ENCODE measurements at places on chromosomes 5 and 9.

DNA sequence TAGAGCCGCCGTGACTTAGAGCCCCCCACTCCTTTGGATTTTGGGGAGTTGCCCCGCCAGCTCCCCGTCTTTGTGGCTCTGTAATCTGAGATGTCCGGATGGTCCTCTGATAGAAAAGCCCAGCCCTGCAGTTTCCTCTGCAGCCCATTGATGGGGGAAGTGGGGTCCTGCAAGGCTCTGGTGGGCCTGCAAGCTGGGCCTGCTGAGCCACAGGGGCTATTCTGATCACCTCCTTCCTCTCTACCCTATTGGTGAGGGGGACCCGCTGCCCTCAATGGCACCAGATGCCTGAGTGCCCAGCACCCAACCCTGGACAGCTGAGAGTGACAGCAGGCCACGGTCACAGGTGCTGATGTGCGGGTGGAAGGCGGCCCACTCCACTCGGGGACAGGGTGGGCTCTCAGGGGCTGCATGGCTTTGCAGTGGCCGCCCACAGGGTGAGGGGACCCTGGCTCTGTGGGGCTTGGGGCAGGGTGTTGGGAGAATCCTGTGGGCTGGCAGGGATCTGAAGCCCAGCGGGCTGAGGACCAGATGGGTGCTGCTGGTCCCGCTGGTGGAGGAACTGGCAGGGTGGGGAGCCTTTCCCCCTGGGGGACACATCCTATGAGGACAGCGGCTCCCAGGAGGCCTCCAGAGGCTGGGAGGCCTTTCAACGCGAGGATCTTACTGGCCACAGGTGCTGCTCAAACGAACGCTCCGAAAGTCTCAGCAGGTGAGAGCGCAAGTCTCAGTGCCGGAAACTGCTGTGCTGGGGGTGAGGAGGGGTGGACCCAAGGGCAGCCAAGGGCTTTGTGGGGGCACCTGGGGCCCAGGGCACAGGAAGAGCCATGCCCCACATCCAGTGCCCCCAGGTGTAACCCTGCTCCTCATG lies 30.0 kb upstream of the LPCAT1 start:
- DNase-seq = no peak

DNA sequence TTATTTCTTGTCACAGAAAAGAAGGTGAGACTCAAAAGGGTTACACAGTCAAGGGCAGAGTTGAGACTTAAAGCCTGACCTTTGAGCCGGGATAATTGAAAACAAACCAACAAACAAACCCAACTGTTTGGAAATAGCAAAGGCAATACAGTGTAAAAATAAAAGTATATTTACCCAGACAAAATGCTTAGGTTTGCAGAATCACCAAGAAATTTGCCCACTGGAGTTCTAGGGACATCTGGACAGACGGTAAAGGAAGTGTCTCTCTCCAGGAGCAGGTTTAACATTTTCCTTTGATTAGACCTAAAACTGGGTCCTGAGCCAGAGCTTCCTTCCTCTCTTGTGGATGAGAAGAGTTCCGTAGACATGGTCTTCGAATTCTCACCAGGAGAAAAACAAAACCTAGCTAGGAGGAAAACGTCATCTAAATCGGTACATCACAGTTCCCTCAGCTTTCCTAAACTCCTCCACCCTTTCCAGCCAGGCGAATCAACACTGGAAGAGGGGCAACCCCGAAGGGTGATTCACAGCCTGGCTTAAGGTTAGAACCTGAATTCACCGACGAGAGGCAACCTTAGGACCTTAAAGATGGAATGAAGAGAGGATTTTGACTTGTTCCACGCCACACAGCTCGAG lies 673 bp downstream of the CDC25C start:
- no peak for DNase-seq

- DNase-seq = peak; percentile 78
Measured at GRCh38 chr5:123119334-123119986, 30.4 kb downstream of the PRDM6 start.

GRCh38 chr9:2872250-2872930 lies 28.5 kb upstream of the PUM3 start:
- DNase-seq = peak; percentile 33

- no peak for DNase-seq
Measured at GRCh38 chr9:123176949-123177348, 91.4 kb downstream of the STRBP start.

GRCh38 chr9:13967438-13967837 lies 346.5 kb downstream of the NFIB start:
- DNase-seq = no peak

DNA sequence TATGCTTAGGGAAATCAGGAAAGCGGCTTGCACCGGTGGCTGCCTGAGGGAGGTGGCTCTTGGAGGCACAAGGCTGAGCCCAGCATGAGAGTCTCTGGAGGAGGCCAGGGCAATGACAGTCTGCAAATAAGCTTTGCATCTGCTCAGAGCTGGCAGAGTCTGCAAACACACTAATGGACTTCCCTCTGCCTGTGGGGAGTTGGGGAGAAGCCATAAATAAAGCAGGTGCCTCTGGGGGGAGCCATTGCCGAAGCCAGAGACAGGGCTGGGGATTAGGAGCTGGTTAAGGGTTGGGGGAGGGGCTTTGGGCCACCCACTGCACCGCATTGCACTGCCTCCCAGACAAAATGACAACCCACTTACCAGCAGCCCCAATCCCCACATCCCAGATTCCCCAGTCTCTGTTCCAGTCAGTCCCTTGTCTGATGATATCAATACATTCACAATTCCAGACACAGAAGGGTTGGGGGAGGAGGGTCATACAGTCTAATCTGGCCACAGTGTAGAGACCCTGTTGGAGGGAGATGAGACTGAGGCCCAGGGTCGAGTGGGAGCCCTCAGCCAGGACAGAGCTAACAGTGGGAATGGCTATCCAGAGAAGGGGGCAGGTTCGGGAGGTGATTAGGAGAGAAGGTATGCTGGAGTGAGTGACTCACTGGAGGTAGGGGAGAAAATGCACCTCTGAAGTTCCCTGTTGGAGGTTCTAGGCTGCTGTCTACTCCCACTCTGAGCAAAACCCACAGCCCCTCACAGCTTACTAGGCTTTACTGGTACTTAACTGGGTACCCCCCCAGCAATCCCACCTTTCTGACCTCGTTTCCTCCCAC lies 53.7 kb downstream of the PAX5 start:
- DNase-seq = no peak

DNA sequence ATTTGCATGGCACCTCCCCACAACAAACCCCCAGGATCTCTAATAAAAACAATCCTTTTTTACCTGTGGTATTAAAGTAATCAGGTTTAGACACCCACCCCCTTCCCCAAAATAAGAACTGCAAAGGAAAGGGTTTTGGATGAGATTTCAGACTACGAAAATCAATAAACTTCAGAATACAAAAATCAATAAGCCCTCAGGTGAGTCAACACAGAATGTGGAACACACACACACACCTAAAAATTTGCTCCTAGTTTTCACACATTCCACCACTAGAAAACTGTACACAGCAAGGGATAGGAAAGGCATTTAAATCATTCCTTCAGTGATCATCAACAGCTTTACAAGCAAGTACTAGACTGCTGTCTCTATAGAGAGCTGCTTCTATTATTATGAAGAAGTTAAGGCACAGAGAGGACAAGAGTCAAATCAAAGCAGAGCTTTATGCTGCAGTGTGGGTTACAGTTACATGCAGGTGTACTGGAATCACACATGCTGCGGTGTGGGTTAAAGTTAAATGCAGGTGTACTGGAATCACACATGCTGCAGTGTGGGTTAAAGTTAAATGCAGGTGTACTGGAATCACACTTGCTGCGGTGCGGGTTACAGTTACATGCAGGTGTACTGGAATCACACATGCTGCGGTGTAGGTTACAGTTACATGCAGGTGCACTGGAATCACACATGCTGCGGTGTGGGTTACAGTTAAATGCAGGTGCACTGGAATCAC lies 36.3 kb downstream of the PFDN1 start:
- no peak for DNase-seq

GRCh38 chr9:137228506-137228967 lies 1.2 kb downstream of the RNF224 start:
- DNase-seq = no peak

GRCh38 chr5:159414021-159414420 lies 83.7 kb upstream of the IL12B start:
- no peak for DNase-seq
